AG04450 (cell line): ENCODE measurements at places on chromosomes 2 and 18.

GRCh38 chr18:46028536-46028891 lies 43.5 kb downstream of the PSTPIP2 start:
- DNase-seq: no peak

- DNase-seq: no peak
Measured at GRCh38 chr18:57696271-57696670, 74.6 kb upstream of the NARS1 start.

GRCh38 chr2:128365217-128365905 lies 46.7 kb upstream of the HS6ST1 start:
- DNase-seq: no peak

DNA sequence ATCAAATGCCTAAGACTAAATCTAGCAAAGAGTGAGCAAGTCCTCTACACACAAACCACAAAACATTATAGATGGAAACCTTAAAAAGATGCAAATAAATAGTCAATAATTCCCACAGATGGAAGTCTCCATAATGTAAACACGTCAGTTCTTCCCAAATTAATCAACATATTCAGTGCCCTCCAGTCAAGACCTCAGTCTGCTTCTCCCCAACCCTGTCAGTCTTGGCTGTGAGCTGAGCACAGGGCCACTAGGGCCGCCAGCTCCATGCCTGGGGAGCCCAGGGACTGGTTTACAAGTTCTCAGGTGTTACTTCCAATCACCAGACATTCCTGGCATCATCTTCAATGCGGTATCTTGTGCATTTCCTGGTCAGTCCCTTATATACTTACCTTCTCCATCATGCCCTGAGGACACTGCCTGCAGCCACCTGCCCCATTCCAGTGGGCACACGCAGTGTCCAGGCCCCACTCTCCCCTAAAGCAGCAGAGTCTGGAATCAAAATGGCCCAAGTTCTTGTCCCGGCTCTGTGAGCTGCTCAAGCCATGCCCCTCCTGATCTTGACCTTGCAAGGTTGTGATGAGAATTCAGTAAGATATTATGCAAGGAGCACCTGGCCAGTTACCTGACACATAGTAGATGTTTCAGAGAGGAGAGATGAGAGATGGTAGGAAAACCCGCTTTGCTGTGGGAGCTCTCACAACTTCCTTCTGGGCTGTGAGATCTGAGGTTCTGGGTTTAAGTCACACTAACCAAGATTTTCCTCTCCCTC lies 207.9 kb upstream of the RAB6C start:
- no peak for DNase-seq

GRCh38 chr2:60500861-60501260 lies 52.6 kb downstream of the BCL11A start:
- DNase-seq: no peak

DNA sequence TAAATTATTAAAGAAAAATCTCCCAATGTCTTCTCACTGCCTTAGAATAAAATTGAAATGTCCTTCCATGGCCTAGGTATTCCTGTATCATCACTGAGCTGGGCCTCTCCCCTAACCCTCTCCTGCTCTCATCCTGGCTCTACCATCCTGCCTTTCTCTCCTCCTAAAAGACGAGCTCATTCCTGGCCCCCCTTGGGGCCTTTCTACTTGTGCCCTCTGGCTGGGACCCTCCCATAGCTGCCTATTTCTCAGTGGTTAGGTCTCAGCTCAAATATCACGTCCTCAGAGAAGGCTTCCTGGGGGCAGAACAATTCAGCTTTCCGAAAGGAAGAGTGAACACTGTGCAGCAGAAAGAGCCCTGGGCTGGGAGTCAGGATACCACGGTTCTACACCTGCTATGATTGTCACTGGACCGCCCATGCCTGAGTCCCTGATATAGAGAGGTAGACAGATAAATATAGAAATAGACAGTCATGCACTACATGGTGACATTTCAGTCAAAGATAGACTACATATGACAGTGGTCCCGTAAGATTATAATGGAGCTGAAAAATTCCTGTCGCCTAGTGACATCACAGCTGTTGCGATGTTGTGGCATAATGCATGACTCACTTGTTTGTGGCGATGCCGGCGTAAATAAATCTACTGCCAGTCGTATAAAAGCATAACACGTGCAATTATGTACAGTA lies 9.4 kb downstream of the DNPEP start:
- DNase-seq: no peak

GRCh38 chr2:207594264-207594663 lies 30.9 kb downstream of the METTL21A start:
- DNase-seq: no peak

DNA sequence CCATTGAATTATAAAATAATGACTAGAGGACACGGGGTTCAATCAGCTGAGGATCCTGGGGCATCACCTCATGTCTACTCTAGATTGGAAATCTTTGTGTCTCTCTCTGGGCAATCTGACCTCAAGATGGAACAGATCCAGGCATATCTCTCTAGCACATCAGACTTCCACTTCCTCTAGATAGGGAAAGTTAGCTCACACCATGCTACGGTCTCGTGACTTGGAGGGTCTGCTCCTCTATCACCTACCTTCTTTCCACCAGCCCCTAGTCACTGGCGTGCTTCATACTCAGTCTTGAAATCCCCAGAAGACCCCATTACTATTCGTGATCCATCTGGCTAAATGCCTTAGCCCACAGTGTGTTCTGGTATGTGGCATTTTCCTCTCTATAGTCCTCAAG lies 148.8 kb downstream of the ANKRD44 start:
- no peak for DNase-seq

GRCh38 chr2:81495556-81495955 lies 1191.0 kb upstream of the LRRTM1 start:
- DNase-seq: no peak

DNA sequence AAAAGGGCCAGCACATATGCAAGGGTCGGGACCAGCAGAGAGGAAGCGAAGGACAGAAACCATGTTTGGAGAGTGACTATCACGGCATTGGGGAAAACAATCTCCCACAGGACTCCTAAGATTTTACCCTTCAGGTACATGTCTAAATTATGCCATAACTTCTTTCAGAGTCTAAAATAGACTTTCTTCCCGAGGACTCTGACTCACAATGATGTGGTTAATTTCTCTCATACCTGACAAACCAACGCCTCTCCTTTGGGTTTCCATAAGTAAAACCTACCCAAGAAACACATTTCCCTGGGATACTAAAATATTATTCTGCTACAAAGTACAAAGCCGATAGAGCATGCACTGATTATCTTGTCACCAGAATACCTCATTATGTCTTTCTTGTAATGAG lies 127.8 kb upstream of the NETO1 start:
- no peak for DNase-seq

GRCh38 chr2:128301501-128301966 lies 17.1 kb downstream of the HS6ST1 start:
- DNase-seq: peak; percentile 95

GRCh38 chr2:192155511-192156118 lies 39.1 kb downstream of the TMEFF2 start:
- no peak for DNase-seq

DNA sequence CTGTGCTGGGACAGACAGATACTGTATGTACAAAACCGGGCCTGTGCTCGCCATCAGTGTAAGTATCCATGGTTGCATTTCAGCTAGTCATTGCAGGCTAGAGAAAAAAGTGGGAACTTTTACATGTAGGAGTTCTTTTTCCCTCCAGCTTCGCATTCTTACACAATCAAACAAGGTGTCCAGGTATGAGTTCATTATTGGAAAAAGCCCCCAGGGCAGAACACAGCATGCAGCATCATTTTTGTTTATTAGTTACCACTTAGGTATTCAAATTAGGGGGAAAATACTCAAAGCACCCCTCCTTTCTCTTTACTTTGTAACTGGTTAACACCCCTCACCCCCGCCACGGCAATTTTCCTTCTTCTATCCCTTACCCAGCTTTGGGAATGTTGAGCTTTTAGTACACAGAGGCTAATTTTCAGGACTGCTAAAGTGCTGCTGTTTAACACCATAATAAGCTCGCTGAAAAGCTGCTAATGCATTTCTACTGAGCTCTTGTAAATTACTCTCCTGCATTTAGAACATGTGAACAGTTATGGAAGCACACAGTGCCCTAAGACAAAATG lies 13.6 kb downstream of the UPP2 start:
- DNase-seq: no peak

DNA sequence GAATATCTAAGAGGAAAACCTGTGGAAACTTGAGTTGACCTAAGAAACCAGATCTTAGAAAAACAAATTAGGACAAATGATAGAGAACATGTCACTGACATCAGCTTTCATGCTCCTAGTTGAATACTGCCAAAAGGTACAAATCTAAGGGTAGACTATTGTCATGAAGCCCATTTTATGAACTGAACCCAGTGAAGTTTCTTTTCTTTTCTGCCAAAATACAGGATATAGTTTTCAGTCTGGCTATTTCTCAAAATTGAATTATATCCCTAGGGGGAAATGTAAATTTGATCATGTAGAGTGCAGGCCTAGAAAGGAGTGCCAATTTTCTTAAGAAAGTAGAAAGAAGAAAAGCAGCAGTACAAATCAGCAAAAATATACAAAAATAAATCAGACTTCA lies 46.6 kb downstream of the FSIP2 start:
- no peak for DNase-seq

- no peak for DNase-seq
Measured at GRCh38 chr18:78821396-78821795, 158.2 kb upstream of the SALL3 start.

DNA sequence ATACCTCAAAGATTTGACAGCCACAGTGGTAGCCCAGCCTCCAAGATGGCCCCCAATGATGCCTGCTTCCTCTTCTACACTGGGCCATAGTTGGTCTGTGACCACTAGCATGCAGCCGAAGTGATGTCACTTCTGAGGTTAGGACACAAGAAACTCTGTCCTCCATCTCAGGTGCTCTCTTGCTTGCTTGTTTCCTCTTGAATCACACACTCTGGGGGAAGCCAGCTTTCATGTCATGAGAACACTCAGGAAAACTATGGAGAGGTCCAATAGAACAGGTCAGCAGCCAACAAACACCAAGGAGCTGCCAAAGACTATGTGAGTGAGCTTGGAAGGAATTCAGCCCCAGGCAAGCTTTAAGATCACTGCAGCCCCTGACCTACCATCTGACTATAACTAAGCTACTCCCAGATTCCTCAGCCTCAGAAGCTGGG lies 3.3 kb upstream of the ADAM17 start:
- peak; percentile 84 for DNase-seq

- DNase-seq: peak; percentile 16
Measured at GRCh38 chr2:50492477-50492851, 539.5 kb downstream of the NRXN1 start.

GRCh38 chr2:119730671-119731177 lies 29.0 kb upstream of the PTPN4 start:
- DNase-seq: no peak

GRCh38 chr2:40665493-40666232 lies 213.8 kb upstream of the SLC8A1 start:
- no peak for DNase-seq

- DNase-seq: no peak
Measured at GRCh38 chr2:122338000-122338399, 582.5 kb downstream of the TSN start.

GRCh38 chr18:48462510-48462909 lies 53.3 kb upstream of the ZBTB7C start:
- DNase-seq: no peak

DNA sequence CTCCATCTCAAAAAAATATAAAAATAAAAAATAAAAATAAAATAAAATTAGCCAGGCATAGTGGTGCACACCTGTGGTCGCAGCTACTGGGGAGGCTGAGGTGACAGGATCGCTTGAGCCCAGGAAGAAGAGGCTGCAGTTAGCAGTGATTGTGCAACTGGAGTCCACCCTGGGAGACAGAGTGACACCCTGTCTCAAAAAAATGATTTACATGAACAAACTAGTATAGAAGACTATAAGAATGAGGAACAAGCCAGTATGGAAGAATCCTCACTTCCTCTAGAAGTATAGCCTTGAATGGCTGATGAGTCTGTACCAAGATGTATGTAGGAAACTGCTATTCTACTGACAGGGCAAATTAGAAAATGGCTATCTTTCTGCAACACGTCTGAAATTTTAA lies 10.9 kb downstream of the YES1 start:
- DNase-seq: no peak

DNA sequence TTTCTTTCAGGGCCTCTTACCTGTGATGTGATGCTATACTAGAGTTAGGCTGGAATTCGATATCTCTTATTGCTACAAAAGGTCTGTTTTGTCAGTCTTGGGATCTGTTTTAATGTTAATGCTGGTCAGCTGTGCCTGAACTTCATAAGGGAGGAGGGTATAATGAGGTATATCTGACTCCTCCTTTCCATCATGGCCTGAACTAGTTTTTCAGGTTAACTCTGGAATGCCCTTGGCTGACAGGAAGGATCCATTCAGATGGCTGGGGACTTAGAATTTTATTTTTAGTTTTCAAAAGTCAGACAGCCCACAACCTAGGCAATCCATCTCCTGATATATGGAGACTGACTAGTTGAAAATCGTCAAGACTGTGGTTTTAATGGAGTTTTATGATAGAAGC lies 35.9 kb upstream of the TBC1D8 start:
- DNase-seq: no peak

GRCh38 chr2:238145851-238146250 lies 7.4 kb downstream of the KLHL30 start:
- no peak for DNase-seq

- DNase-seq: no peak
Measured at GRCh38 chr2:136482006-136482405, 283.3 kb upstream of the THSD7B start.

- no peak for DNase-seq
Measured at GRCh38 chr2:174210862-174211261, 37.5 kb downstream of the OLA1 start.

- no peak for DNase-seq
Measured at GRCh38 chr2:8263901-8264300, 418.0 kb upstream of the ID2 start.

GRCh38 chr18:55213586-55213985 lies 254.3 kb upstream of the CCDC68 start:
- DNase-seq: no peak

GRCh38 chr18:24268784-24269550 lies 128.7 kb downstream of the OSBPL1A start:
- no peak for DNase-seq

DNA sequence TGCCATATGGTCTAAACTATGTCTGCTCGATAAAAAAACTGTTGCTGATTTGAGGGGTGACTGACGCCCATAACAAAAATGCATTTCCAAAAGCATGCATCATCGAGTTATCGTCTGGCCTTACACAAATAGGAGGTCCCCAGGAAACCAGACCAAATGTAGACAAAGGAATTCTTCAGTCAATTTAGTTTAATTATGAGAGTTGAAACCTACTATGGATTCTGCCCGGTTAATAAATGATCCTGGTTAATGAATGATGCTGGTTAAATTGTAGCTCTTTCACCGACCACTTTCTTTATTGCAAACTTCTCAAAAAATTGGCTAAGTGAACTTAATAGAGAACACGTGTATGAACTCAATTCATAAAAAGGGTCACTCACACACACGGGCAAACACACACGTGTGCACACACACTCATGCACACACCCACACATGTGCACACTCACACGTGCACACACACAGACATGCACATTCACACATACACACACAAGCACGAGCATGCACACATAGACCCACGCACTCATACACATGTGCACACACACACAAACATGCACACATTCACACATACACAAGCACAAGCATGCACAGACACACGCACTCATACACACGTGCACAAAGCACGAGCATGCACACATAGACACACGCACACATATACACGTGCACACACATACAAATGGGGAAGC lies 59.0 kb upstream of the SALL3 start:
- DNase-seq: no peak

- no peak for DNase-seq
Measured at GRCh38 chr2:233262562-233262961, 11.1 kb downstream of the ATG16L1 start.
